ENCODE measurements at places on chromosomes 3 and 15.

DNA sequence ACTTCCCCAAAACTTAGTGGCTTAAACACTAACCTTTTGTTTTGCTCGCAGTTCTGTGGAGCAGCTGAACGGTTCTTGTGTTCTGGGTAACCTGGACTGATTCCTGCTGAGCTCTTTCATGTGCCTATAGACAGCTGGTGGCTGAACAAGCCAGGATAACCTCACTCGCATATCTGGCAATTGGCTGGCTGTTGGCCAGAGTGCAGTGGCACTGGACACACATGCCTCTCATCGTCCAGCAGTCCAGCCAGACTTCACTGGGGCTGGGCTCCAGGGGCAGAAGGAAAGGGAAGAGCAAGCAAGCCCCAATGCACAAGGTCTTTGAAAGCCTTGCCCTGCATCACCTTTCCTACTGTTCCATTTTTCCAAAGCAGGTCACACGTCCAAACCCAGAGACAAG lies 53.6 kb upstream of the GATA2 start:
- no peak for DNase-seq

GRCh38 chr3:172808969-172809546 lies 58.5 kb downstream of the ECT2 start:
- DNase-seq, result no peak

- DNase-seq, result no peak
Measured at GRCh38 chr3:34008836-34009809, 210.7 kb downstream of the PDCD6IP start.

DNA sequence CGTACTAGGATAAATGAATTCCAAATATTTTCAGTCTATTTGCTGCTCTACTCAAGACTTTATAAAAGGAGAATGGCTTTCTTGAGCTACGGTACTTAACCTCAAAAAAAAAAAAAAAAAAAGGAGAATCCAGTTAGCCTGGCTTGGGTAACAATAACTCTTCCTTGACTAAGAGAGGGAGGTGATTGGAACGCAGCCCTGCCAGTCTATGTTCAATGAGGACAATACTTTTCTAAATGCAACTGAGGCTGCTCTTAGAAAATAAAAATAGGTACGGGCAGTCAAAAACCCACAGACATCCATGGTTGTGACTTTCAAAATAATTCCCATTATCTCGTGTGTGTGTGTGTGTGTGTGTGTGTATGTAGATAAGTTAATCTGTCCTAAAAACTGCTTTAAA lies 661.7 kb upstream of the NAALADL2 start:
- no peak for DNase-seq

DNA sequence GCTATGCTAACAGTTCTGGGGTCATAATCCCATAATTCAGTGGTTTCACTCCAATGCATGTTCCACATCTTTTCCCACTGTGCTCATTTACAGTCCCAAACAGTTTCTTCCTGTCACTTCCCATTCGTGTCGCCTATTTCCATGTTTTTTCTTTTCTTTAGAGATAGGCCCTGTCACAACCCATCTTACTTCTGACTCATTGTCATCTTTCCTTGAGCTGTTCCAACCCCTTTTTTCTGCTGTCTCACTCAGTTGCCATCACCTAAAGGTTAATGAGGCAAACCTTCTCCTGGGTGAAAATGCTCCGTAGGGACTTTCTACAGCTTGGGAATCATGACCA lies 814.5 kb downstream of the VGLL3 start:
- DNase-seq, result no peak

GRCh38 chr3:11566916-11567315 lies 76.8 kb downstream of the VGLL4 start:
- no peak for DNase-seq

GRCh38 chr15:76996526-76997401 lies 1.8 kb downstream of the PSTPIP1 start:
- peak; percentile 62 for DNase-seq

DNA sequence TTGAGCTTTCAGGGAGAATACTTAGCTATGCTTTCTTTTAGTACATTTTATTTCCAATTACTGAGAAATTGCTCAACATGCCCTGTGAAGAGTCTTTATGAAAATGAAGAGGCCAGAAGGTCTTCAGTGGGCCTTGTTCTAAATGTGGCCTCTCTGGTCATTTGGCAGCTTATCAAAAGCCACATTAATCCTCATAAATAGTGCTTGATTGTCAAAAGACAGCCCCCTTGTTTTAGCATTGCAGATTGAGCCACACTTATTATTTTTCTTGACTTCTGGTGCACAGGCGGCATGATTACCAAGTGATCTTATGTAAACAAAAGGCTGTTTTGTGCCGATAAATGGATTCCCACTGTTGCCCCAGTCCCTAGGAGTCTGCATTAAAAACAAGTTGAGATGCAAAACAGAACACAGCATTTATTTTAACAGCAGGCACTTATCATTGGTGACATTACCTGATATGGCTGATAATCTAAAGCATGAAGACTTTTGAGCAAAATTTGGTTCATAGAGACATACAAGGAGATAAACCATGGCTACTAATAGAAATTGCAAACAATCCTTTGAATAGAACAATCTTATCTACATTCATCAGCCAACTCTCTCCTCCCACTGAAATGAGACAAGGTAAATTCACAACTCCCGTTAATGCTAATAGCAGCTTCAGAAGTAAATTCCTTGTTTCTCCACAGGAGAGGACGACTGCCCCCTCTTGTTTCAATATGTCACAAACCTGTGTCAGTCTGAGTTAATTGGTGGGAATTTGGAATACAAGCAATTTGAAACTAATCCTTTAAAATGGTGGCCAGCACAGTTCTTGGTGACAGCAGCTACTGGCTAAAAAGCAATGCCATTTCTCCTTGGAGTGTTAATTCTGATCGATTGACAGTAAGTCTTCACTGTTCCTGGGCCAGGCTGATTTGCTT lies 194.3 kb downstream of the NSUN3 start:
- no peak for DNase-seq

GRCh38 chr3:42229942-42230688 lies 35.9 kb downstream of the CCK start:
- DNase-seq, result no peak

DNA sequence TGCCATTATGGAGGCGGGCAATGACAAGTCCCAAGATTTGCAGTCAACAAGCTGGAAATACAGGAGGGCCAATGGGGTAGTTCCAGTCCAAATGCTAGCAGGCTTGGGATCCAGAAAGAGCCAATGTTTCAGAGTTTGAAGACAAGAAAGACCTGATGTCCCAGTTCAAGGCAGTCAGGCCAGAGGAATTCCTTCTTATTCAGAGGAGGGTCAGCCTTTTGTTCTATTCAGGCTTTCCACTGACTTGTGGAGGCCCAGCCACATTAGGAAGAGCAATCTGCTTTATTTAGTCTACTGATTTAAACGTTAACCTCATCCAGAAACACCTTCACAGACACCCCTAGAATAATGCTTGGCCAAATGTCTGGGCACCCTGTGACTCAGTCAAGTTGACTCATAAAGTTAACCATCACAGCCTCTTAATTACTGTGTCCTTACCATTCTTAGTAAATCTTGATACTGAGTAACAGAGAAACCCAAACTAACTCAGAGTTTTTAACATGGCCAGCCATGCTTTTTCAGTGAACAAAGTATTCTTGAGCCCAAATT lies 50.9 kb upstream of the NPHP3 start:
- no peak for DNase-seq

- no peak for DNase-seq
Measured at GRCh38 chr3:55619046-55619808, 132.1 kb upstream of the WNT5A start.

GRCh38 chr3:192899540-192899982 lies 18.1 kb downstream of the MB21D2 start:
- no peak for DNase-seq

DNA sequence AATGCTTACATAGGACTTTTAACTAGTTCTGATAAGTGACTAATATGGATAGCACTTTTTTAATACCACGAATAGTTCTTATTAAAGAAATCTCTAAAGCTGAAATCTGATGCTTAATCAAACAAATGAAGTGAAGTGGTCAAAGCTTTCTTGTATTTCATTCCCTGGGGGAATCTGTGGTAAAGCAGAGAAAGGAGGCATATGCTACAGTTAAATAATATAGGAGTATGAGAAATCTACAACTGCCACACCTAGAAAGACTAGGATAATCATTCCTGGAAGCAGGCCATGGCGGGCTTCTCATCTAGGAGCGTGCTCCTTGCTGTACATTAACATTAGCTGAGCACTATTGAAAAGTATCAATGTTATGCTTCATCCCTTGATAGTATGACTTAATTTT lies 835.7 kb downstream of the OTOL1 start:
- DNase-seq, result no peak

DNA sequence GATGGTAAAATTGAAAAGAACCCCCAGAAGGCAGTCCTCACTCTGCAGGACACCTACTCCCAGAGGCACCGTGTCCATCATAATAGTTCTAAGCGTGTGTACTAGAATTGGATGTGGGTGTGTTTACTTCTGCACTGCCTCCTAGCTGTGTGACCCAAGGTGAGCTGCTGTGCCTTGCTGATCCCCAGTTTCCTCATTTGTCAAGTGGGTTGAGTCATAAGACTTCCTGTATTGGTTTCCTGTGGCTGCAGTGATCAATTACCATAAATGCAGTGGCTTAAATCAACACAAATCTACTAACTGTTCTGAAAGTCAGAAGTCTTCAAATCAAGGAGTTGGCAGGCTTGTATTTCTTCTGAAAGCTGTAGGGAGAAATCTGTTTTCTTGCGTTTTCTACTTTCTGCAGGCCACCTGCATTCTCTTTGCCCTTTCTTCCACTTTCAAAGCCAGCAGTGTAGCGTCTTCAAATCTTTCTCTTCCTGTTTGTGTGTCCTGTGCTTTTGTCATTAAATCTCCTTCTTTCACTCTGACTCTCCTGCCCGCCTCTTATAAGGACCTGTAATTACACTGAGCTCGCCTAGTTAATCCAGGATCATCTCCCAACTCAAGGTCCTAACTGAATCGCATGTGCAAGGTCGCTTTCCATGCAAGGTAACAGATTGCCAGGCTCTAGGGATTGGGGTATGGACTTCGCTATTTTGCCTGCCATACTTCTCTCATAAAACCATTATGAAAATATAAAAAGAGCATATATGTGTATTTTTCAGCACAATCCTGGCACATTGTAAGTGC lies 59.0 kb downstream of the RORA start:
- no peak for DNase-seq

DNA sequence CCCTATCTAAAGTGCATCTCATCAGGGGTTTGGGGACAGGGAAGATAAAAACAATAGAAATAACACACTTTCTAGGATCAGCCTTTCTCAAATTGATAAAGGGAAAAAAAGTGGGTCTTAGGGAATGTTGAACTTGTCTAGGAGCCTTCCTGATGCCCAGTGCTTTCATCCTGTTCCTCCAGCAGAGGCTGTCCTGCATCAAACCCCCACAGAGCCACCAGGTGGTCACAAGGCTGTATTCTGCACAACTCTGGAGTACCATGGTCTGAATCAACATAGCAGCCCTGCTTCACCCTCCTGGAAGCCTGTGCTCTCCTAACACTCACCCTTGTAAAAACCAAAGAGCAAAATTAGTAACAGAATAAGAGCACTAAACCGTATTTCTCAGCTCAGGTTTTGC lies 118.5 kb upstream of the SLC25A36 start:
- DNase-seq, result no peak

GRCh38 chr3:31402117-31402516 lies 130.6 kb upstream of the STT3B start:
- DNase-seq, result no peak

- no peak for DNase-seq
Measured at GRCh38 chr15:75702436-75702835, 10.2 kb downstream of the CSPG4 start.

- DNase-seq, result peak; percentile 75
Measured at GRCh38 chr3:45226206-45226915, at the start of gene TMEM158. TSS of gene TMEM158 (minus strand) at chr3:45226287. CDS start at chr3:45226027, 260 bp downstream.

DNA sequence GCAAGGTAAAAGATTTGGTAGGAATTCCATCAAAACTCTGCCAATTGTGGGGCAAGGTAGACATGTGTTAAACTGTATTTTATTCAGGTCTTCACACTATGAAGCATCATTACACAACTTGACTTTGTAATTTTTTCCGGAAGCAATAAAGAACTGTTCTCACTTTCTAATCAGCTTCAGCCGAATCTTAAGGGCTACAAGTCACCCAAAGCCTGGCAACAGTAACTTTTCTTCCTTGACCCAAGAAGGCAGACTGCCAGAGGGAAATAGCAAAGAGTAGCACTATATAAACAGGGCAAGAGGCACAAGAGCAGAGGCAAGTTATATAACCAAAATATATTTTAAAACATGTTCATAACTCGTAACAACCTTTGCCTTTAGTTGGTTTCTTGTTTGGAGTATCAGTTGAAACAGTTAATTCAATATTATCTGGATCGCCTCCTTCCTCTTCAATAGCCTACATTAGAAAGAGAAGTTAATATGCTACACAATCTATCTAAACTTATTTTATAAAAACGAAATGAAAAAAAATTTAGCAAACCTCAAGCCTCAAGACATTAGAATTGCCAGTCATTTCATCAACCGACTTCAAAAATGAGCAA lies 1.4 kb downstream of the SLTM start:
- DNase-seq, result no peak

DNA sequence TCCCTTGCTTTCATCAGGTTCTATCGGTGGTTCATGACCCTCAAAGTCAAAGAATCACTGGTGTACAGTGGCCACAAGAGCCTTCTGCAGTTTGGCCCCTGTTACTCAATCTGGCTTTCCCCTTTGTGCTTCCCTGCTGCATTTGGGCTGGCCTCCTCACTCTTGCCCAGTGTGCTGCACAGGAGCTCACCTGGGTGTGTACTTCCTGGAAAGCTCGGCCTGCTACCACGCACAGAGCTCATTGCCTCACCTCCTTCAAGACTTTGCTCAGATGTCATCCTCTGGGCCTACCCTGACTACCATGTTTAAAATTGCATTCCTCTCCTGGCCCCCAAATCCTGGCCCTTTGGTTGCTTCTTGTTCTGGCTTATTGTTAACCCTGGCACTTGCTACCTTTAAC lies 90.9 kb downstream of the MITF start:
- no peak for DNase-seq

GRCh38 chr15:37086521-37086920 lies 13.8 kb downstream of the MEIS2 start:
- DNase-seq, result no peak

DNA sequence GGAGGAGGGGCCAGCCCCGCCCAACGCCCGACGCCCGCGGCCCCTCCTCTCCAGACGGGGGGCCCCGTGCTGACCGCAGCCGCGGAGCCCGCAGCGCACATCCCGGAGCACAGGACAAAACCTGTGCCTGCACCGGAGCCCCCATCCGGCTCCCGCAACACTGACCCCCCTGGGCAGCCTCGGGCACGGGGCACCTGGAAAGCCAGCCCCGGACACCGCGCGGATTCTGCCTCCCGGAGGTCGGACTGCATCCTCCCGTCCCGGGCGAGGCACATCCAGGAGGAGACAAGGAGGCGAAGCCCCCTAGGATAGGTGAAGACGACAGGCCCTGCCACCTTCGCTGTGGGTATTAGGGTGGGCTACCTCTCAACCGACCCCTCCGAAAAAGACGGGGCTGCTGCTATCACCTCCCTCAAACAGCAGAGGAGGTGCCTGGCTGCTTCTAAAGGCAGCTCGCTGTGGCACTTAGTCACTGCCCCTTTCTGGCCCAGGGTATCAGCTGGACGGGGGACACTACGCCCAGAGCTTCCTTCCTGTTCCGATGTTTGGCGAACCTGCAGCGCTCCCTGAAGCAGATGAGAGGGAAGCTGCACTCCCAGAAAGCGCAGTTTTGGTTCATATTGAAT lies 10.6 kb downstream of the XXYLT1 start:
- no peak for DNase-seq

Data from stimulated activated CD4-positive, alpha-beta T cell treated with anti-CD3 and anti-CD28 coated beads, Interleukin-4, amount 100 ng/mL, for 24 hours (primary cell).